Tibial nerve (tissue), 4 donors: ENCODE measurements at places on chromosomes 11 and 22. TPM values are rescaled to one million over a fixed set of nuclear protein-coding genes. Genes with fewer than 3 reads are reported as not detected.

The TIGD3 gene
- total RNA-seq = 0.59 TPM

GRCh38 chr11:33997584-33998251 lies 53.8 kb upstream of the CAPRIN1 start:
- no peak for DNase-seq

GRCh38 chr22:12601870-12602779 lies 2925.9 kb upstream of the OR11H1 start:
- DNase-seq = no peak

The TMPRSS13 gene
- not detected for total RNA-seq

- no peak for DNase-seq
These were observed 50.0 kb upstream of the API5 start for GRCh38 chr11:43261775-43262174.

The MMP27 gene
- total RNA-seq = not detected

GRCh38 chr22:40326905-40327735 lies 19.2 kb upstream of the ADSL start:
- DNase-seq = no peak

DNA sequence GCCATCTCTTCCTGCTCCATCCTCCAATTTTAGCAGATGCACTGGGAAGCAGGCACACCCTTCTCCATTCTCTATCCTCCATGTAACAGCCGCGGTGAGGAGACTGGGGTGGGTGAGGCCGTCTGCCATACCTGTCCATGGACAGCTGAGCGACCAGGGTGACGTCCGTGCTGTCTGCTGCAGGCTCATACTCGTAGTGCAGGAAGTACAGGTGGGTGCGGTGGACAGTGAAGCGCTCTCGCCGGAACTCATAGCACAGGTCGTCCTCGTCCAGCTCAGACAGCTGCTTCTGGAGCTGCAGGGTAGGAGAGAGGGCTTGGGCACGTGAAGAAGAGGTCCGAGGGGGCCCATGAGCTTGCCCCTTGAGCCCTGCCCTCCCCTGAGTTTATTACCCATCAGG lies 257.8 kb upstream of the SYN3 start:
- no peak for DNase-seq

GRCh38 chr11:43222215-43222614 lies 89.6 kb upstream of the API5 start:
- no peak for DNase-seq

DNA sequence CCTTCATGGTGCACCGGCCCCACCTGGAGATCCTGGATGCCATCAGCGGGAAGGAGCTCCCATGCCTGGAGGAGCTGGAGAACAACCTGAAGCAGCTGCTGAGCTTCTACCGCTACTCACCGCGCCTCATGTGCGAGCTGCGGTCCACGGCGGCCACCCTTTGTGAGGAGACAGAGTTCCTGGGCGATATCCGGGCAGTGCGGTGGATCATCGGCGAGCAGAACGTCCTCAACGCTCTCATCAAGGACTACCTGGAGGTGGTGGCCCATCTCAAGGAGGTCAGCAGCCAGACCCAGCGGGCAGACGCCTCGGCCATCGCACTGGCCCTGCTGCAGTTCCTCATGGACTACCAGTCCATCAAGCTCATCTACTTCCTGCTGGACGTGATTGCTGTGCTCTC lies 59.2 kb downstream of the SYT13 start:
- no peak for DNase-seq

The ST14 gene
- 2.4 TPM for total RNA-seq
